Activated T-helper 2 cell treated with anti-CD3 and anti-CD28 coated beads, Interferon-gamma antibody, Interleukin-2, Interleukin-4, amounts not matched to agents 10 μg/mL and 5 μg/mL and 100 μg/mL, durations not matched to agents 14 hours and 24 hours and 36 hours (primary cell): ENCODE measurements at places on chromosomes 3 and 15. TPM values are rescaled to one million over a fixed set of nuclear protein-coding genes. Genes with fewer than 3 reads are reported as not detected.

DNA sequence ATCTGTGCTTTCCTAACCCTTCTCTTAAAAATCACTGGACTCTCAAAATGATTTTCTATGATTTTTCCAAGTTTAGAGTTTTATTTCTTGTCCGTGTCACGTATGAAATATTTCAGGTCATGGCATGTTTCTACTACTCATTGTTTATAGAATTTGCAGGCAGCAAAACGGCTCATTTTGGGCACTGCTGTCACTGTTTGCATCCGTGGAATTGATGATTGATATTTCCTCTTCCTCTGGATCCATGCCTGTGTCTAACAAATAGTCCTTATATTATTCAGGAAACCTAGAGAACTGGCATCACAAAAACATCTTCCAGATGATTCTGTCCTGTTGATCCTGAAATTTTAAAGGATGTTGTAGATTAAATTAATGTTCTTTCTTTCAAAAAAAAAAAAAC is 47.6 kb downstream of the LARS2 start:
- DNase-seq: no peak

GRCh38 chr15:56168394-56168793 is 75.3 kb downstream of the RFX7 start:
- DNase-seq: no peak

- no peak for DNase-seq
Observed at GRCh38 chr3:148974726-148975125, 16.6 kb upstream of the GYG1 start.

- DNase-seq: no peak
Observed at GRCh38 chr15:48144889-48145288, 24.1 kb downstream of the SLC24A5 start.

DNA sequence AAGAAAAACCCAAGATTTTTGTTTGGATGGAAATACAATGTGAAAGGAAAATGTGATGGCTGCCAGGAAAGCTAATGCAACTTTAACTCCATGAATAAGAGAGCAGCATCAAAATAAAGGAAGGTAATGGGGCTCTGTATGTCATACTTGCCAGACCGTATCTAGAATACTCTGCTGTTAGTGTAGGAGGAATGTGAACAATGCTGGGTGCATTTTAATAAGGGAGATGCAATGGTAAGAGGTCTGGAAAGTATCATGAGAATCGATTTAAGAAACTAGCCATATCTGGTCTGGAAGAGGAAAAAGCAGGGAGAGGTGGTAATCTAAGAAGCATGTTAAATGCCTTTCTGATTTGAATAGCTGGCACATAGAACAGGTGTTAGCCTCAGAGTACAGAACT is 239.6 kb downstream of the GBE1 start:
- no peak for DNase-seq

- no peak for DNase-seq
Observed at GRCh38 chr15:80010131-80010673, 39.2 kb upstream of the BCL2A1 start.

DNA sequence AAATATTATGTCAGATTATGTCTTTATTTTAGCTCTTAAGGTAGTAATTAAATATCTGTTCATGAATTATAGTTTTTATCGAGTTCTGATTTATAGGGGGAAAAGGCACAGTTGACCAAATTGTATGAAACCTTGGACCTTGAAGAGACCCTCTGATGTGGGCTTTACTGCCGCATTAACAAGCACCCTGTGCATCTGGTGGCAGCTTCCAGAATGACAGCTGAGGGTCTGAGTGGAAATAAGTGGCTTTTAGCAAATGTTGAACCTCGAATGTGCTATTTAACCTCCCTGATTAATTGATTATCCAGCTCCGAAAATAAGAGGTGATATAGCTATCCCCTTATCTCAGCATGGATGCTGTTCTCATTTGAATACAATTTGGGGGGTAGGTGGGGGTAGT is 87.0 kb downstream of the TMEM108 start:
- DNase-seq: no peak

DNA sequence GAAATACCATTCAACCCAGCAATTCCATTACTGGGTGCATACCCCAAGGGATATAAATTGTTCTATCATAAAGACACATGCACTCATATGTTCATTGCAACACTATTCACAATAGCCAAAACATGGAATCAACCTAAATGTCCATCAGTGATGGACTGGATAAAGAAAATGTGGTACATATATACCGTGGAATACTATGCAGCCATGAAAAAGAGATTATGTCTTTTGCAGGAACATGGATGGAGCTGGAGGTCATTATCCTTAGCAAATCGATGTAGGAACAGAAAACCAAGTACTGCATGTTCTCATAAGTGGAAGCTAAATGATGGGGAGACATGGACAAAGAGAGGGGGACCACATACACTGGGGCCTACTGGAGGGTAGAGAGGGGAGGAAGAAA is 5.5 kb upstream of the MYRIP start:
- DNase-seq: no peak

GRCh38 chr15:94848054-94848453 is 616.7 kb downstream of the MCTP2 start:
- no peak for DNase-seq

GRCh38 chr3:120013481-120013880 is 80.8 kb downstream of the GSK3B start:
- DNase-seq: no peak

DNA sequence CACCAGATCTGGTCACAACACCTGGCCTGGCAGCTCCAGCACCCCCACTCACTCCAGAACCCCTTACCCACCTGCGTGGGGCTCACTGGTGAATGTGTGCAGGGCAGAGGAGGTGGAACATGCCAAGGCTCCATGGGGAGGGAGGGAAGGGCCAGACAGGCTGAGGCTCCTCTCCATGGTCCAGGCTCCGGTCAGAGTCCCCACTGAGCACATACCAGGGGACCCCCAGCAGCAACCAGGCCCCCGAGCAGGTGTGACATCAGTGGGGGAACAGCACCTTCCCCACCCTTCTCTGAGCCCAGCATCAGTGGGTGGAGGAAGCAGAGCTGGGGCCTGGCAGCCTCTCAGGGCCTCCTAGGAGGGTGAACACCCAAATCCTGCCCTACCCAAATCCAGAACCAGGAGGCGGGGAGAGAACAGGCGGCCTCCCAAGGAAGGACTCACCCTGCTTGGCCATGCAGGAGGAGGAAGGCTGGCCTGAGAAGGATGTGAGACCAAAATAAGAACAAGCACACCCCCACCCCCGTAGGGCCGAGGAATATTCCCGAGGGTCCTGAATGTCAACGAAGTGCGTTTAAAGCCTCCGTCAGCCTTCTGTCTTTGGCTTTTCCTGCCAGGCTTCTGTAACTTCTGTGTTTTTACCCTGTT is 1.1 kb upstream of the GP9 start:
- no peak for DNase-seq

- DNase-seq: no peak
Observed at GRCh38 chr15:72965671-72966070, 86.6 kb upstream of the NEO1 start.

DNA sequence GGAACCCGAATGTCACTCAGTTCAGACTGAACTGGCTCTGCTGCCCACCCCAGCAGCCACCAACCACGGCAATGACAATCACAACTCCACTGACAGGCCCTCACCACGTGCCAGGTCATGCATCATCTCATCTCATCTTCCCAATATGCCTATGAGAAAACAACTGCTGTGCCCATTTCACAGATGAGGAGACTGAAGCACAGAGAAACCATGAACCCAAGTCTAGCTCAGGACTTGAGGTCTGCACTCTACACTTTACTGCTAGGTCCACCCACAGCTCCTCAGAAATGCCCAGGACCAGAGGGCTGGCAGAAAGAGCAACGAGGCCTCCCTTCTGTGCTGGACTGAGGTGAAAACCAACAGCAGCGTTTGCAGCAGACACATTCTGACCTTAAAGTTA is 99.2 kb upstream of the LINGO1 start:
- no peak for DNase-seq

DNA sequence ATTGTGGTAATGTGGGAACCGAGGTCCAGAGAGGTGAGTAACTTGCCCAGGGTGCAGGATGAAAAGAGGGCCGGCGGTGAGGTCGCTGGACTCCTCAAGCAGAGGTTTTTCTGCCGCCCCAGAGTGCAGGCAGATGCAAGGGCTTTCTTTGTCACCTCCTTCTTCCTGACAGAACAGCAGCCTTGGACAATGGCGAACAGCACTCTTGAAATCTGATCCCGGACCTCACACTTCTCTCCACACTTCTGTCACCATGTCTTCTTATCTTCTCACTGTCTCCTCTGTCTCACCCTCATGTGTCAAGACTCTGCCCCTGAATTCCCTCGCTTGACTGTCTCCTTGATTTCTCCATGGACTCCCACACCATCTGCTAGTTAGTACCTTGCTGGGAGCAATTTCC is 15.4 kb upstream of the VPS8 start:
- DNase-seq: no peak

GRCh38 chr3:115728013-115728412 is 104.7 kb downstream of the GAP43 start:
- DNase-seq: no peak

DNA sequence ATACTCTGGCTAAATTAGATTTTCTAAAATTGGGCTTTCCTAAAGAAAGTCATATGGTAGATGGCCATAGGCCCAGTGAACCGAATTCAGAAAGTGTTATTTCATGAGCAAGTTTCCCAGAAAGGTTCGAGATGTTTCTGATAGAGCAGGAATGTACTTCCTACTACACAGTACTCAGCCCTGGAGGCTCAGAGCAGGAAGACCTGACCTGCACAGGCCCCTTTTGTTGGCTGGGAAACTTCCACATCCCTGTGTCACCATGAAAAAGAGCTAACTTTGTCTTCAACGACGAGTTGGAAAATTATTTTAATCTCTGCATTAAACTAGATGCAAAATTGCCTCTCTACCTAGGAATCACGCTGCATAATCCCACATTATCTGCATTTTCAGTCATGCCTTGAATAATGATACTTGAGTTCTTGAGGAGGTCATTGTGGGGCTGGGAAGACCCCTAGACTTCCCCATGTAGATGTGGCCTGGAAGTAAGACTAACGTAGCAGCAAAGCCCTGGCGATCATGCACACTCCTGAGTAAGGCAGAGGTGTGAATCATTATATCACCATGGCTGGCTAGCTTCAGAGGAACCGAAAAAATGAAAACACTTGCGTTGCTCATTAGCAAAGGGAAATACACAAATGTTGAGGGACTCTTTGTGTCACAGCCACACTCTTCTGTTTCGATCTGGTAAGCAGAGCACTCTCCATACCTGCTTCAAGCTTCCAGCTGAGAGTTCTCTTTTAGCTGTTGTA is 47.1 kb downstream of the CMTM7 start:
- no peak for DNase-seq

DNA sequence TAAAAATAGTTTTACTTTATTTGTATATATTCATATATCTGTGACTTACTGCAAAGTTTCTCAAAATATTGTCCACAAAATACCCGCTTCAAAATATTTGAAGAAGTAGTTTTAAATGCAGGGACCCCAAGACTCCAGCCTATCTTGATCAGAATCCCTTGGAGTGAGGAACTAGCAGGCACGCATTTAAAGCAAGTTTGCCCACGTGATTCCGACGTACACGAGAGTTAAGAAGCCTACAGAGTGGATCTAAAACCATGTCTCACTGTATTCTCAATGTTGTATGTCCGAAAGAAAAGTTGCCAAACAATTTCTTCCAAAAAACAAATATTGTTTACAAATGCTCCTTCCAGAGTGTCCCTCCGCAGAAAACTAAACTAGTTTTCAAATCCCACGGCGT is 1.7 kb downstream of the GABRB3 start:
- no peak for DNase-seq

DNA sequence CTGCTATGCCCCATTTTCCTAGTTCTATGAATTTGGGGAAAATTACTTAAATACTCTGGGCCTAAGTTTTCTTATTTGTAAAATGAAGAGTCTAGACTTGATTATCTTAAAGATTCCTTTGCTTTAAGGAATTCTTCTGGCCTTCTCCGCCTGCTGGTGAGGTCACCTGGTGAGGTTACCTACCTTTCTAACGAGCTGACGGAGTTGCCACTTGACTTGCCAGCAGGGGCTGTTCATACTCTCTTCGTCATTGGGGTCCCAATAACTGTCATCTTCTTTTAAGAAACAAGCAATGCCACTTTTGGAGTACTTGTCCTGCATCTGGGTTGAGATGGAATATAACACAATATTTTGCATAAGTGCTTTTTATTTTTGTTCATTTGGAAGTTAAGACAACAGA is 8.6 kb downstream of the TNFSF10 start:
- DNase-seq: no peak

GRCh38 chr15:80970018-80970657 is 19.5 kb downstream of the MESD start:
- DNase-seq: peak; percentile 30

DNA sequence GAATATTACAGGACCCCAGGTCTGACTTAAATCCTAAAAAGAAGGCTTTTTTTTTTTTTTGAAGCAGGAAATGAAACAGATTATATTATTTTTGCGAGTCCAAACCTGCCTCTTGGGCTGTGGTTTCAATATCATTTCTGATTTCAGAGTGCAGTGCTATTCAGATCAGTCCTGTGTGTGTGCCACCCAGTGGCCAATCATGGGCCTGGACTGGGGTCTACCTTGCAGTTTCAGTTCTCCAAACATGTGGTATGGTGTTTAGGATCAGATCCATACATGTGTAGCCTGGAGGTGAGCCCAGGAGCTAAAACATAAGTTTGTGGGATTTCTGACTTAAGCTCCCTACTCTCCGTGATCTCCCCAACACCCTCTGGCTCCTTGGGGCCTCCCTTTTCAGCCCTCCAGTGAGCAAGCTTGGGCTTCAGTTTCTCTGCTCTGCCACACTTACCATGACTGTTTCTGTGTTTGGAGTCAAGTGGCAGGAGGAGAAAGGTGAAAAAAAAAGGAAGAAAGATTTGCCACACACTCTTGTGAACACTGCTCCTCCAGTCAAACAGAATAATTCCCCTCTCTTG is 12.1 kb upstream of the THSD4 start:
- DNase-seq: no peak

GRCh38 chr15:33500432-33501195 is 189.8 kb downstream of the RYR3 start:
- DNase-seq: no peak

Gene DNAH1
- total RNA-seq: 9.8 and 11.1 TPM in 2 replicates

Gene CSPG4
- total RNA-seq: 0.02 TPM in 1 of 2 replicates, not detected in the other

Gene GUCA1C
- not detected in 2 replicates for total RNA-seq

Gene HEXA
- total RNA-seq: 58.2 and 63.4 TPM in 2 replicates

Gene MUC4
- total RNA-seq: 1.3 and 1.4 TPM in 2 replicates

Gene VPS8
- total RNA-seq: 36.6 and 40.1 TPM in 2 replicates

Gene GNAI2
- 267 and 269 TPM in 2 replicates for total RNA-seq

Gene COL6A5
- total RNA-seq: not detected in 2 replicates

Gene SERINC4
- 0.28 and 0.57 TPM in 2 replicates for total RNA-seq

Gene FAM81A
- total RNA-seq: 0.69 and 1.1 TPM in 2 replicates

Gene CYP1A2
- total RNA-seq: not detected in 2 replicates

Gene PSTPIP1
- 167 and 169 TPM in 2 replicates for total RNA-seq

Gene GALK2
- total RNA-seq: 29.8 and 33.3 TPM in 2 replicates

Gene LSMEM2
- total RNA-seq: not detected in 2 replicates

Gene MUC13
- not detected in 2 replicates for total RNA-seq

Gene ARHGAP31
- total RNA-seq: 13.2 and 14.0 TPM in 2 replicates

Gene SIN3A
- 88.4 and 94.6 TPM in 2 replicates for total RNA-seq
